Cardiac septum (tissue), 1 donor: ENCODE measurements at places on chromosomes 12 and 14. TPM values are rescaled to one million over a fixed set of nuclear protein-coding genes. Genes with fewer than 3 reads are reported as not detected.

Gene MYO1A
- 0.11 TPM for total RNA-seq

Gene TMEM119
- total RNA-seq, result 3.4 TPM

Gene FBLN5
- total RNA-seq, result 31.8 TPM

Gene STAC3
- 0.94 TPM for total RNA-seq

Gene LIN7A
- 17.3 TPM for total RNA-seq

- no peak for DNase-seq
These were observed 162.6 kb upstream of the PLEKHG7 start for GRCh38 chr12:92539976-92540781.

GRCh38 chr12:117473856-117474255 lies 112.4 kb upstream of the NOS1 start:
- DNase-seq, result no peak

GRCh38 chr12:54196396-54196795 lies 7.6 kb upstream of the SMUG1 start:
- DNase-seq, result no peak

DNA sequence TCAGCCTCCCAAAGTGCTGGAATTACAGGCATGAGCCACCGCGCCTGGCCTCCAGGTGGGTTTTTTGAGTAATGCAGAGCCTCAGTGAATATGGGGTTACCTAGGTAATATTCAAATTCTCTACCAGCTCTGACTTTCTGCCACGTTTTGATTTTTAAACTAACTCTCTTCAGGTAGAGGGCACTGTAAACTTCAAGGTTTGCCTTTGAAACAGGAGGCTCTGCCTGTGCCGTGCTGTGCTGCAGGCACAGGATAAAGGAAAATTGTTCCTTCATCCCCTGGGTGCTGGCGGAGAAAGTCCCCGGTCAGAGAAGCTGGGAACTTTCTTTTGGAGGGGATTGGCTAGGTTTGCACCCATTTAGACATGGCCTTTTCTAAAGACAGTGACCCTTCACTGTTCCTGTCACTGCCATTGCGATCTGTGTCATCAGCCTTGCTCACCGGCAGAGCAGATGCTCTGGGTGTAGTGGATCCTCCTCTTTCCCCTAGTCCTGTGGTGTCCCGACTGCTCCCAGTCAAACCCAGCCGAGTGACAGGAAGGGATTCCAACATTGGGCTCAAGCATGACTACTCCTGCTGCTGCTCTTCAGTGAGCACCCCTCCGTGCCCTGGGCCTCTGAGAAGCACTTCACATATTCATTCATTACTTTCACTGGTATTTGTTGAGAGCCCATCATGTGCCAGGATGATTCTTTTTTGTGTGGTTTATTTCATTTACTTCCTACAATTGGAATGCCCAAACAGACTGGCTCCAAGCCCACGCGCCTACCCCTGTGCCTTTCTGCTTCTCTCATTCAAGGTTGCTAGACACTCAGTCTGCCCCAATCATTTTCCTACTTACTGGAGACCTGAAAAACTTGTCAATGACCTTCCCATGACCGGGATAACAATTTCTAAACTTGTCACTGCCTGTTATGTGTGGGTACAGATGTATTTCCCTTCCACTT lies 103.6 kb downstream of the TMEM30B start:
- DNase-seq, result no peak
